SW 1271 (cell line): ENCODE measurements at places on chromosomes 2 and 18.

- DNase-seq, result no peak
Measured at GRCh38 chr2:136129601-136130000, 11.7 kb upstream of the CXCR4 start.

DNA sequence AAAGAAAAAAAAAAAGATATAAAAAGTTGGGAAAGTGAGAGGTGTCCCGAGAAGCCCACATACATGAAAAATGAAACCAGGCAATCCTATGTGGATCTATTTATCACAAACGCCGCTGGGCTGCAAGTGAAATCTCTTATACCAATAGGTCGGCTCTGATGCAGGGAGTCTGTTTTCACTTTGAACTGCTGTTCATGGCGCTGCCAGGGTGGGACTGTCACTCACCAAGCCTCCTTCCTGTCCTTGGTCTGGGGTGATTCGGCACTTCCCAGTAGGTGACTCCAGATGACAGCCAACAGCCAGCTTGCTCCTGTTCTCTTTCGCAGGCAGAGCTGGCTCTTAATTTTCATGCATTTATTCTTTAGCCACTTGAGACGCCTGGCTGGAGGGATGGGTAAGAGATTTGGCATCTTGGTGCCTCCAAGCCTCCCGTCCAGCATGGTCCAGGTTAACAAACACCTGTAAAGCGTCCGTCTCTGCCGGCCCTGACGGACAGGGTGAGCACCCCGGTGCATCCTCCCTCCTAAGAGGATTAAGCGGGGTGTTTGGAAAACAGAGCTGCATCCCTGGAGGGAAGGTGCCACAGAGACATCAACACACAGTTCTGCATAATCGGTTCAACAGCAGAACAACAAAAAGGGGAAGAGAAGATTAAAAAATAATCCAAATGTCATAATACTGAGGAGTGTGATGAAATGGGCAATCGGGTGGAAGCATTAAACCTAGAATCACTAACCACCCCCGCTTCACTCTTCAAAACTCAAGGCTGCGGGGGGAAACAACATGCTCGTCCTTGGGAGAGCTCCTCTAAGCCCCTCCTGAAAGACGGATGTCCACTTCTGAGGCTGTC lies 58.7 kb downstream of the STEAP3 start:
- DNase-seq, result no peak

GRCh38 chr2:162382278-162382677 lies 38.3 kb downstream of the GCA start:
- DNase-seq, result no peak

DNA sequence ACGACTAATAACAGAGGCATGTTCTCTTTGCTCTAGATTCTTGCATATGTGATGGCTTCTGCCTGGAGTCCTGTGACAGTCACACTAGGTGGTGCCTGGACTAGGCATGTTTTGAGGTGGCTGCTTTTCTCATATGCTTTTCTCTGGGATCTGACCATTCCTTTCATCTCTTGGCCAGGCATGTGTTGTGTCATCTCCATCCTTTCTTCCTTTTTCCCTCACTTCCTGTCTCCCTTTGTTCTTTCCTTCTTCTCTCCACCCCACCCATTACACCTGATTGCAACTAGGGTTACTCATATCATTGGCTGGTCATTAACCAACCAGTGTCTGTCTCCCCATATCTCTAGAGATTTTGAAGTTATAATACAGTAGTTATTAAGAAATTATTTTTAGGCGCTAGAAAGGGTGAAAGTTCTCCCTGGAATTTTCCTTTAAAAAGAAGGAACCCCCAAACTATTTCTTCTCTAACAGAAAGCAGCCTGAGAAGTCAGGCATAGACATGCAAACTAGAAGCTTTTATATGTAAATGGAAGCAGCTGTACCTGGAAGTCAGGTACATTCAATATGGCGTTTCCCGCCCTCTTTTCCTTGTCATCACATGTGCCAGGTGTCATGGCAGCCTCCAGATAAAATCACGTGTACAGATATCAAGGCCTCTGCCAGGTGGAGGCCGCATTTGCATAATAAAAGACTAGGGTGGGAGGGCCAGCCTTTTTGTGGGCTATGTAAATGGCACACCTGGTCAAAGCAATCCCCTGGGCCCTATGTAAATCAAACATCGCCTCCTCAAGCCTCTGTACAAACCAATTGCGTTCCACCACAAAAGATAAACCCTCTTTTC lies 220.4 kb upstream of the MEX3C start:
- no peak for DNase-seq

- no peak for DNase-seq
Measured at GRCh38 chr18:66994790-66995189, 390.9 kb upstream of the CDH19 start.

GRCh38 chr2:231711677-231712450 lies 3.5 kb downstream of the PTMA start:
- no peak for DNase-seq
